ENCODE measurements at places on chromosomes 2 and 18. TPM values are rescaled to one million over a fixed set of nuclear protein-coding genes. Genes with fewer than 3 reads are reported as not detected.

Gene CPSF3
- 13.2 TPM for total RNA-seq

Gene POTEI
- total RNA-seq = not detected

Gene TUBA4B
- not detected for total RNA-seq

Gene LINC00305
- not detected for total RNA-seq

- no peak overlapping the region for H3K27ac ChIP-seq
- no peaks in the 10 kb centered on the region for H3K27me3 ChIP-seq
- H3K36me3 ChIP-seq = no peaks in the 10 kb centered on the region
- no peak overlapping the region for H3K4me3 ChIP-seq
- no peaks in the 10 kb centered on the region for H3K4me1 ChIP-seq
Observed at GRCh38 chr2:203469546-203469945, 65.6 kb downstream of the RAPH1 start.

GRCh38 chr2:152161598-152161997, 14.0 kb downstream of the STAM2 start:
- no peak overlapping the region for H3K27ac ChIP-seq
- peaks cover 3% of the 10 kb centered on the region for H3K4me1 ChIP-seq
- H3K4me3 ChIP-seq = no peak overlapping the region
- H3K36me3 ChIP-seq = no peaks in the 10 kb centered on the region
- no peak for DNase-seq

DNA sequence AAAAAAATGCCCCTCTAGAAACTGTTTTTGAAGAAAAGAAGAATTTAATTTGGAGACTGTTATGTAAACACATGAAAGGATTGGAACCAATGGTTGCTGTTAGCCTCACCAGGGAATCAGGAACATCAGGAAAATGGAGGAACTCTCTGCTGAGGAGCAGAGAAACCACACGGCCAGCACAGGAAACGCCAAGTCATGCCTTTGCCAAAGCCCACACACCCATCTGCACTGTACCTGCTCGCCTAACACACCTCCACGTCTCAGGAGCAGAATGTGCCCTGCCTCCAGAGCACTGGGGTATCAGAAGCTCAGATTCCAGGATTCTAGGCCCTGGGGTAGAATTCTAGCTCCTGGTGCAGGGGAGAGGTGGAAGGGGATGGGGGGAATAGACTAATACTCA, 9.8 kb upstream of the SCYGR1 start:
- no peak overlapping the region for H3K27ac ChIP-seq
- H3K36me3 ChIP-seq = no peaks in the 10 kb centered on the region
- no peak for DNase-seq
- H3K4me3 ChIP-seq = no peak overlapping the region
- peaks cover 3% of the 10 kb centered on the region for H3K4me1 ChIP-seq
- no peaks in the 10 kb centered on the region for H3K27me3 ChIP-seq

GRCh38 chr18:62954366-62954765, 239.0 kb downstream of the PHLPP1 start:
- no peak overlapping the region for H3K27ac ChIP-seq
- H3K36me3 ChIP-seq = no peaks in the 10 kb centered on the region
- H3K27me3 ChIP-seq = no peaks in the 10 kb centered on the region
- H3K4me3 ChIP-seq = no peak overlapping the region

GRCh38 chr2:67626656-67627055, 229.5 kb downstream of the ETAA1 start:
- H3K36me3 ChIP-seq = no peaks in the 10 kb centered on the region
- no peaks in the 10 kb centered on the region for H3K27me3 ChIP-seq
- H3K27ac ChIP-seq = no peak overlapping the region
- no peak overlapping the region for H3K4me3 ChIP-seq

DNA sequence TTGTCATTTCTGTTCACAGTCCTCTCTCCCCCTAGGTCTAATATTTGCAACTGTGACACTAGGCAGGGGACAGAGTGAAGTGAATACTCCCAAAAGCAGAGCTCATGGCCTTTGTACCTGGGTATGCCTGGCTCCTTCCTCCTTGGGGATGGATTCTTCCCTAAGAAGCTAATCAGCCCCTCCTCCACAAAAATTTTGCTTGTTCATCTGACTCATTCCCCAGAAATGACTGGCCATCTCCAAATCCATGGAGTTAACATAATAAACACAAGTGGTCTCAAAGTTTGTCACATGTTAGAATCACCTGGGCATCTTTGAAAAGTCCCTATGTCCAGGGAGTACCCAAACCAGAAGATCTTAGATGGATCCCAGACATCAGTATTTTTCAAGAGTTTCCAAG, 65.3 kb downstream of the SUCLG1 start:
- H3K27ac ChIP-seq = no peak overlapping the region
- H3K4me3 ChIP-seq = no peak overlapping the region
- H3K4me1 ChIP-seq = no peaks in the 10 kb centered on the region
- H3K27me3 ChIP-seq = peaks cover 2% of the 10 kb centered on the region
- DNase-seq = no peak

- no peak overlapping the region for H3K4me3 ChIP-seq
- no peak for DNase-seq
- no peaks in the 10 kb centered on the region for H3K36me3 ChIP-seq
- no peaks in the 10 kb centered on the region for H3K27me3 ChIP-seq
- H3K27ac ChIP-seq = no peak overlapping the region
Observed at GRCh38 chr2:221203856-221204255, 368.2 kb downstream of the EPHA4 start.

- H3K27ac ChIP-seq = no peak overlapping the region
- no peaks in the 10 kb centered on the region for H3K36me3 ChIP-seq
- no peak overlapping the region for H3K4me3 ChIP-seq
- no peak for DNase-seq
- H3K27me3 ChIP-seq = no peaks in the 10 kb centered on the region
Observed at GRCh38 chr18:53991805-53992204, 232.7 kb downstream of the MBD2 start.

GRCh38 chr2:126315828-126316227, 340.1 kb upstream of the GYPC start:
- H3K36me3 ChIP-seq = no peaks in the 10 kb centered on the region

- H3K27me3 ChIP-seq = no peaks in the 10 kb centered on the region
- H3K4me1 ChIP-seq = no peaks in the 10 kb centered on the region
- no peak overlapping the region for H3K4me3 ChIP-seq
- no peaks in the 10 kb centered on the region for H3K36me3 ChIP-seq
- no peak for DNase-seq
Observed at GRCh38 chr2:102540882-102541281, 67.9 kb downstream of the SLC9A4 start.

DNA sequence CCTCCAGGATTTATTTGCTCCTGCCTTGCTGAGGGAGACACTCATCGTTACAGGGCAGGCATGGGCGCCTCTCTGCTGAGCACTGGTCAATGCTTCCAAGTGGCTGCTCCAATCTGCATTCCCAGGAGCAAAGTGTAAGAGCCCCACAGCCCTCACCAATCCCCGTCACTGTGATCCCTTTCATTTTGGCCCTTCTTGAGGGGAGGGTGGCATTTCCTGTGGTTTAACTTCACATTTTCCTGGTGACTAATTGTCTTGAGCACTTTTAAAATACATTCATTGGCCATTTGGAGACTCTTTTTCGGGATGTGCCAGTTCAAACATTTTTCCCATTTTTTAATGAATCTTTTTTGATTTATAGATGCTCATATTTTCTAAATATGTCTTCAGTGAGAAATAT, 33.0 kb downstream of the TPO start:
- no peak overlapping the region for H3K4me3 ChIP-seq
- H3K36me3 ChIP-seq = no peaks in the 10 kb centered on the region
- DNase-seq = no peak
- no peak overlapping the region for H3K27ac ChIP-seq

GRCh38 chr2:7432436-7432835, 515.2 kb downstream of the RNF144A start:
- H3K36me3 ChIP-seq = no peaks in the 10 kb centered on the region
- H3K4me3 ChIP-seq = no peak overlapping the region
- H3K27me3 ChIP-seq = no peaks in the 10 kb centered on the region
- no peak overlapping the region for H3K27ac ChIP-seq

DNA sequence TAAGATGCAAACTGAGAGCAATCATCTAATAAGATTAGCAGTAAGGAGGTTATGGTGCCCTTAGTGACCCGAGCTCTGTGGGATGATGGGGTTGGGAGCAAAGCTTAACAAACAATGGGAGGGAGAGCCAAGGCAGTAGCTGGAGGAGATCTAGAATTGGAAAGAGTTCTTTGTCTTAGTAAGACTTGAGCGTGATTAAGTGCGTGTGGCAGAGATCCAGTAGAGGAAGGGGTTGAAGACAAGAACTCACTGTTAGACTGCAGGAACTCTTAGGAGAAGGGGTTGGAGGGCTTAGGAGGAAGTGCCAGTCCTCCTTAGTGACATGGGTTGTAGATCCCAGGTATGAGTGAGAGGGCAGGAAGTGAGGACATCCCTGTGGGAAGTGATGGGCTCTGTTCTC, 184.7 kb downstream of the GFPT1 start:
- H3K27me3 ChIP-seq = no peaks in the 10 kb centered on the region
- H3K36me3 ChIP-seq = no peaks in the 10 kb centered on the region

- H3K4me1 ChIP-seq = no peaks in the 10 kb centered on the region
- H3K4me3 ChIP-seq = no peak overlapping the region
- no peak overlapping the region for H3K27ac ChIP-seq
- no peak for DNase-seq
- H3K27me3 ChIP-seq = no peaks in the 10 kb centered on the region
Observed at GRCh38 chr18:12049978-12050811, 43.4 kb upstream of the ANKRD62 start.

- peaks cover 51% of the 10 kb centered on the region for H3K4me1 ChIP-seq
- H3K36me3 ChIP-seq = peaks cover 16% of the 10 kb centered on the region
- H3K4me3 ChIP-seq = no peak overlapping the region
Observed at GRCh38 chr2:197219636-197220035, 90.9 kb downstream of the ANKRD44 start.

DNA sequence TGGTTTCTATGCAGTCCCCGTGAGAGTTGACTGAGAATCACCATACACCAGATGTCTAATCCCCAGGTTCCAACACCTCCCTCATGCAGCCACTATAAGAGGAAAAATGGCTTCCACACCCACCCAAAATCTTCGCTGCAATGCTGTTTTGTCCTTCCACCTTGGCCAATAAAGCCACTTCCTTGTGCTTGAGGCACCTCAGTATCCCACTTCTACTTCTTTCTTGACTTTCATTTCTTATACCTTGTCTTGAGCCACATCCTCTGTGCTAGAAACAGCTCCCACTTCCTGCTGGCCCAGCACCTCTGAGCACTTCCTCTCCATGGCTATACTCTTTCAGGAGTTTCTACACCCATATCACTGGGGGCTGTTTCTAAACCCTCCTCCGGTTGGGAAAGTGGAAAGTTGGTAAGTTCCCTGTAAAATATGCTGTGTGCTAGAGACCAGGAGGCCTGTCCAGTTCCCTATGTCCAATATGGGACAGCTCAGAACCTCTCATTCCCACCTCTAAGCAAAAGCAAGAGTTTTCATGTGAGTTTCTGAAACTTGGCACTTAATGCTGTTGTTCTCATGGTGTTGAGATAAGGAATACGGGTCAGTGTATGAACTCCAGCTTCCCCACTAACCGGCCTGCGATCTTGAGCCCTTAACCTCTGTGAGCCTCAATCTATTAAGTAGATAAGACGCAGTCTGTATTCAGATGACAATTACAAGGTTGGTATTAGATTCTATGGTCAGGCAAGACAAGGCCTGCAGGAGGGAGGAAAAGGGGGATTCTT, 209.1 kb upstream of the ID2 start:
- H3K4me3 ChIP-seq = no peak overlapping the region
- H3K36me3 ChIP-seq = no peaks in the 10 kb centered on the region
- H3K27ac ChIP-seq = peak overlapping the region; percentile 66
- H3K27me3 ChIP-seq = no peaks in the 10 kb centered on the region

DNA sequence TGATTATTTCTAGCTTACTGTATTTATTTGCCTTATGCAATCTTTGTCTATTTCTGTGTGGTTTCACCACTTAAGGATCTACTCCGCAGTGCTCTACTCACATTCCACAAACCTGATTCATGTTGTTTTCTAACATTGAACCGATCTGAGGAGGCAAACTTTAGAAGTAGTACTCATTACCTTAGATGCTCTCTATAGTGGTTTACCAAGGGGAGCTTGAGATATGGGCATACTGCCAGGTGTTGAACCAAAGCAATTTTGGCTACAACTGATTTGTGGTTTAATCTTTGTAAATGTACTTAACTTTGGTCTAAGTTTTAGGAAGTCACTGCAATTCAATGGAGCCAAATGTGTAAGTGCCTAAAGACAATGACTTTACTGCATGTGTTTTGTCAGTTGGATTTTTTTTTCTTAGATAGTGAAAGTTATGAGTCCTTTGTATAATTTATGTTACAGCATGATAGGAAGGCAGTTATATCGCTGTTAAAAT, 50.1 kb downstream of the MAP2 start:
- H3K27ac ChIP-seq = no peak overlapping the region
- H3K27me3 ChIP-seq = no peaks in the 10 kb centered on the region
- no peak overlapping the region for H3K4me3 ChIP-seq
- no peaks in the 10 kb centered on the region for H3K4me1 ChIP-seq
- DNase-seq = no peak

- H3K4me1 ChIP-seq = no peaks in the 10 kb centered on the region
- H3K4me3 ChIP-seq = no peak overlapping the region
- no peak for DNase-seq
- no peak overlapping the region for H3K27ac ChIP-seq
- no peaks in the 10 kb centered on the region for H3K36me3 ChIP-seq
Observed at GRCh38 chr18:33665641-33666040, 87.6 kb downstream of the ASXL3 start.

- no peaks in the 10 kb centered on the region for H3K36me3 ChIP-seq
- no peak overlapping the region for H3K27ac ChIP-seq
Observed at GRCh38 chr2:165015052-165015642, 59.8 kb upstream of the SLC38A11 start.

DNA sequence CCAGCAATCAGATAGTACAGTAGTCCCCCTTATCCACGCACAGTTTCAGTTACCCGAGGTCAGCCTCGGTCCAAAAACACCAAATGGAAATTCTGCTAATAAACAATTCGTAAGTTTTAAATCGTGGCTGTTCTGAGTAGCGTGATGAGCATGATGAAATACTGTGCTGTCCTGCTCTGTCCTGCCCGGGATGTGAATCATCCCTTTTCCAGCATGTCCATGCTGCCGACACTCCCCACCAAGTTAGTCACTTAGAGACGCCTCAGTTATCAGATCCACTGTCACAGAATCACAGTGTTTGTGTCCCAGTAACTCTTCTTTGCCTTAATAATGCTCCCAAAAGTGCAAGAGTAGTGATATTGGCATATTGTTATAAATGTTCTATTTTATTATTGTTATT, 62.1 kb downstream of the MEX3C start:
- no peak overlapping the region for H3K27ac ChIP-seq
- no peak overlapping the region for H3K4me3 ChIP-seq
- H3K27me3 ChIP-seq = no peaks in the 10 kb centered on the region
- H3K36me3 ChIP-seq = no peaks in the 10 kb centered on the region

GRCh38 chr2:197138506-197138905, 172.1 kb downstream of the ANKRD44 start:
- H3K36me3 ChIP-seq = peaks cover 32% of the 10 kb centered on the region
- no peak for DNase-seq
- H3K27ac ChIP-seq = no peak overlapping the region
- H3K4me1 ChIP-seq = peaks cover 53% of the 10 kb centered on the region
- no peak overlapping the region for H3K4me3 ChIP-seq

DNA sequence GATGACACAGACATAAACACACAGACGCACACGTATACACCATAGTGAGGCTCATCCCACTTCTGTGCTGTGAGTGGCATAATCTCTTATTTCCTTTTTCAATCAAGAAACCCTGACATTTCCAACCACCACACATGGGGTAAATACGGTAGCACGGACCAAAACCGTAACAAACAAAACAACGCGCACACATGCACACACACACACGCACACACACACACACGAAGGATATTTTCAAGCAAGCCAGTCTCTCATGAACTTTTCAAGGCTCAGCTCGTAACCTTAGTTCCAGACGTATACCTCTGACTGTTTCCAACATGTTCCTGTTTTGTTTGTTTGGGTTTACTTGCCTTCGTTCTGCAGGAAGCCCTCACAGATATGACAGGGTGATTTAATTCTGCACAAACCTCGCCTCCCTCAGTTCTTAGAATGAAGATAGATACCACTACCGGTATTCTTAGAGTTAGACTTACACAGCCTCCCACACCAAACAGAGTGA, 119.8 kb downstream of the BCL2 start:
- peak overlapping the region; percentile 68 for H3K4me3 ChIP-seq
- DNase-seq = peak; percentile 73

Data from CD4-positive, alpha-beta T cell (primary cell).